ENCODE measurements at places on chromosomes 16 and 17.

DNA sequence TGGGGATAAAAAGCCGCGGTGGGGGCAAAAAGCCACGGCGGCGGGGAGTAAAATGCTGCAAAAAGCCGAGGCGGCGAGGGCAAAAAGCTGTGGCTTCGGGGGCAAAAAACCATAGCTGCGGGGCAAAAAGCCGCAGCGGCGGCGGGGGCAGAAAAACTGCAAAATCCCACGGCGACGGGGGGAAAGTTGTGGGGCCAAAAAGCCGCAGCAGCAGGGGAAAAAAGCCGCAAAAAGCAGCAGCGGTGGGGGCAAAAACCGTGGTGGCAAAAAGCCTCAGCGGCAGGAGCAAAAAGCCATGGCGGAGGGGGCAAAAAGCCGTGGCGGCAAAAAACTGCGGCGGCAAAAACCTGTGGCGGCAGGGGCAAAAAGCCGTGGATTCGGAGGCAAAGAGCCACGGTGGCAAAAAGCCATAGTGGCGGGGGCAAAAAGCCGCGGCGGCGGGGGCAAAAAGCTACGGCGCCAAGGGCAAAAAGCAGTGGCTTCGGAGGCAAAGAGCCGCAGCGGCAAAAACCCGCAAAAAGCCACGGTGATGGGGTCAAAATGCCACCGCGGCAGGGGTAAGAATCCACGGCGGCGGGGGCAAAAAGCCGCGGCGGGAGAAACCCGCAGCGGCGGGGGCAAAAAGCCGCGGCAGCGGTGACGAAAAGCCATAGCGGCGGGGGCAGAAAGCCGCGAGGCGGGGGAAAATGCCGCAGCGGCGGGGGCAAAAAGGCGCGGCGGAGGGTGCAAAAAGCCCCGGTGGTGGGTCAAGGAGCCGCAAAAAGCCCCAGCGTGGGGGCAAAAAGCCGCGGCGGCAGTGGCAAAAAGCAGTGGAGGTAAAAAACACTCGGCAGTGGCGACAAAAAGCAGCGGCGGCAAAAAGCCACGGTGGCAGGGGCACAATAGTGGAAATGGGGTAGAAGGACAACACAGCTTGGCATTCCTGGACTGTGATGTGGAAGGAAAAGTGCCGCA, 192.8 kb downstream of the SHCBP1 start:
- no peak for DNase-seq

DNA sequence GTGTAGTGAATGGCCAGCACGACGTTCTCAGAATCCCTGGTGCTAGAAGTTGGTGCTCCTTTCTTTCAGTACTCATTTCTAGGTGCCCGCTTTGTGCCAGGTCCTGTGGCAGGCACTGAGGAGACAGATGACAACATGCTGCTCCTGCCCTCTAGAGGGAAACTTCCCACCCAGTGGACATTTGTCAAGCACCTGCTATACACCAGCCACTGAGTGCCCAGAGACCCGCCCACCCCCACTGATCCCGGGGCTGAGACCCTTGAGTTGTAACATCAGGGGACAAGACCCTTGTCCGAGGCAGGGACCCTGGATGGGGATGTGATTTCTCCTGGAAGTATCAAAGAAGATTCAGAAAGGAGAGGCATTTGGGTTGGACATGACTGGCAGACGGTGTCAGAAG, 25.1 kb downstream of the UNC13D start:
- no peak for DNase-seq

DNA sequence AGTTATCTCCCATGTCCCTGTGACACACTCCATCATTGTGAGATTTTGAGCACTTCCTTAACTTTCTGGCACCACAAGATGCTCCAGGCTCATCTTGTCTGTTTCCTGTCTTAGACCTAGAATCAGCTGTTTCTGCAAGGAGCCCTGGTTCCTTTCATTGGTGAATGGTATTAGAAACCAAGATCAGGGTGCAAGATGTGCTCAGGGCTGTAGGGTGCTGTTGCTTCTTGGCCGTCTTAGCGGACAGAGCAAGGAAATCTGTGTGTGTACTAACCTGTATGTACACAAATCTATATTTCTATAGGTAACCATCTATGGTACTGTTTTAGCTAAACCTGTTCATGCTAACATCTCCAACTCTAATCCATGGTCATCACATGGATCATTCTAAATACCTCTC, 8.1 kb upstream of the PRM1 start:
- no peak for DNase-seq

GRCh38 chr16:68396481-68396880, 51.8 kb downstream of the SMPD3 start:
- DNase-seq: no peak

GRCh38 chr17:35448214-35448898, at the start of gene SLFN13:
SLFN13 (minus strand) TSS chr17:35448766; CDS start chr17:35445680, 3,086 bp downstream.
- DNase-seq: no peak

DNA sequence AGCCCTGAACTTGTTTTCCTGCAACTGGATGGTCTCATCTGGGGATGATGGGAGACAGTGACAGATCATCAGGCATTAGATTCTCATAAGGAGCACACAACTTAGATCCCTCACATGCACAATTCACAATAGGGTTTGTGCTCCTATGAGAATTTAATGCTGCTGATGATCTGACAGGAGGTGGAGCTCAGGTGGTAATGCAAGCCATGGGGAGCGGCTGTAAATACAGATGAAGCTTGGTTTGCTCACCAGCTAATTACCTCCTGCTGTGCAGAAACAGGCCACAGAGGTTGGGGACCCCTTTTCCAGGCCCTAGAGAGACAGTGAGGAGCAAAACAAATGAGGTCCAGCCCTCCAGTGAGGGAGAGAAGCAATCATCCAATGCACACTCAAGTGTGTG, 168.6 kb downstream of the RGS9 start:
- no peak for DNase-seq
